AG08396 (cell line): ENCODE measurements at places on chromosomes 12 and 14.

GRCh38 chr14:73758392-73759182 is 44.4 kb upstream of the PNMA1 start:
- no peak for DNase-seq

DNA sequence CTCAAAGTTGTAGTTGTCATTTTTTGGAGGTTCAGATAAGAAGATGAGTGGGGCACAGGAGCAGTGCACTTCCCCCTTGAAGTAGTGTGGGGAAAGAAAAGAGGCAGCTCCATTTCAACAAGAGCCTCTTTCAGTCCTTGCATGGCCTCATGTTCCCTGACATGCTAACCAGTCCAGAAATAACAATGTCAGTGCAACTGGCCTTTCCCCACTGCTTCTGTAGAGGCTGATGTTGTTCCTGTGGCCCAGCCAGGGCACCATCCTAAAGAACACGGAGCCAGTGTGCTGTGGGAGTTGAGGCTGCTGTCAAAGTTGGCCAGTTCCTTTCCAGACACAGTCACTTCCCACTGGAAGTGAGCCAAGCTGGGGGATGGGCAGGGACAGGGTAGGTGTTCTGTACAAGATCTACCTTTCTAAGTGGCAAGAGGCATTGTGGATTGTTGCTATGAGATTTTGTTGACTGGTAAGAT is 77.7 kb upstream of the SLC38A2 start:
- no peak for DNase-seq

DNA sequence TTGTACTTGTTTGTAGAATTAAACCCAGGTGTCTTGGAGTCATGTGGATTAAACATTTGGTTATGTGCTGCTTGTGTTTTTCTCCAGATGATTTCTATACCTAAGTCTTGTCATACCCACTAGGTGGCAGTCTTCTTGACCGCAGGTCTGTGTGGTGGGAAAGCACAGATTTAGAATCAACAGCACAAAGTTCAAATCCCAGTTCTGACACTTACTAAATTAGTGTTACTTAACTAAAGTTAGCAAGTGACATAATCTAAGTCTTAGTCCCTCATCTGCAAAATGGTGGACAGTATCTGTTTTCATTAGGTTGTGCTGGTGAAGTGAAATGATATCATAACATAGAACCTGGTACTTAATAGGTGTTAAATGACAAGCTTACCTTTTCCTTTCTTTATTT is 151.0 kb upstream of the ARHGAP5 start:
- DNase-seq: peak; percentile 38

- DNase-seq: no peak
Observed at GRCh38 chr14:79820866-79821535, 390.3 kb downstream of the DIO2 start.

DNA sequence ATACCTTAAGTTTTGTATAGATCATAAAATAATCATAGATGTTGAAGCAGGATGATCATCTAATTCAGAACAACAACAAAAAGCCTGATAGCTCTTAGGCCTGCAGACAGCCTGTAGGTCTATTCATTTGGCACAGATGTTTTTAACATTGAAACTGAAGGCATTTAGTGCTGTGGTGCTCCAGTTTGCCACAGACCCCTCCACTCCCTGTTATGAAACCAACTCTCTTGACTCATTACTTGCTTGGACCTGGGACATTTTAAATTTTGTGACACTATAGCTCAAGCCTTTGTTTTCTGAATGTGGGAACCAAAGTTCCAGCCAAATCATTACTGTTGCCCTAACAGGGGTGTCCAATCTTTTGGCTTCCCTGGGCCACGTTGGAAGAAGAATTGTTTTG is 9.1 kb downstream of the PRKCH start:
- no peak for DNase-seq

- no peak for DNase-seq
Observed at GRCh38 chr12:88305254-88305890, 163.3 kb downstream of the TMTC3 start.

GRCh38 chr14:95953111-95953724 is 76.6 kb downstream of the TUNAR start:
- DNase-seq: no peak

GRCh38 chr12:110039085-110039807 is 9.1 kb downstream of the C12orf76 start:
- peak; percentile 76 for DNase-seq

DNA sequence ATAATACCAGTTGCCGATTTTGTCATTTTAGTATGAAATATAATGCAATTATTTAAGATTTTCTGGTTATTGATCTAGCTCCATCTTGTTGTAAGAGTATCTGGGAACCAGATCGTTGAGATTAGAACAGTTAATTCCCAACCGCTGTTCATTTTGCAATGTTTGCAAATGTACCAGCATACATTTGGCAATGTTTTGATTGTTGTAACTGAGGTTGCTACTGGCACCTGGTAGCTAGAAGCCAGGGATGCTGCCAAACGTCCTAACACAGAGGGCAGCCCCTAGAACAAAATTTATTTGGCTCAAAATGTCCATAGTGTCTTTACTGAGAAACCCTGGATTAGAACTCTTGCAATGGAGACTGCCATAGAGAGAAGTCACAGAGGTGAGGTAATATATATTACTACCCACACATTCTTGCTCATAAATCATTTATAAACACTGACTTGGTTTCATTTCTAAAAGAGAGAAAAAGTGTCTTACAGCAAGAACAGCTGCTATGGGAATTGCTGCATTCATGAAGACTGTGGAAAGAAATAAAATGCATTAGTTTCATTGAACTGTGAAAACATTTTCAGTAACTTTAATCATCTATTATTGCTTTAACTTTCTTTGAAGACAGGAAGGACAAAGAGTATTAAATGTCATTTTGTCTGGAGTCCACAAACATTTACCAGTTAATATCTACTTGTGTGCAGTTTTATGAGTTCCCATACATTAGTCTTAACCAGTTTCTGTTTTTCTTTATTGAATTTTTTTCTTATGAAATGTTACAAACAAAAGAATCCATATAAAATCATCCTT is 46.2 kb downstream of the ABCC9 start:
- no peak for DNase-seq

DNA sequence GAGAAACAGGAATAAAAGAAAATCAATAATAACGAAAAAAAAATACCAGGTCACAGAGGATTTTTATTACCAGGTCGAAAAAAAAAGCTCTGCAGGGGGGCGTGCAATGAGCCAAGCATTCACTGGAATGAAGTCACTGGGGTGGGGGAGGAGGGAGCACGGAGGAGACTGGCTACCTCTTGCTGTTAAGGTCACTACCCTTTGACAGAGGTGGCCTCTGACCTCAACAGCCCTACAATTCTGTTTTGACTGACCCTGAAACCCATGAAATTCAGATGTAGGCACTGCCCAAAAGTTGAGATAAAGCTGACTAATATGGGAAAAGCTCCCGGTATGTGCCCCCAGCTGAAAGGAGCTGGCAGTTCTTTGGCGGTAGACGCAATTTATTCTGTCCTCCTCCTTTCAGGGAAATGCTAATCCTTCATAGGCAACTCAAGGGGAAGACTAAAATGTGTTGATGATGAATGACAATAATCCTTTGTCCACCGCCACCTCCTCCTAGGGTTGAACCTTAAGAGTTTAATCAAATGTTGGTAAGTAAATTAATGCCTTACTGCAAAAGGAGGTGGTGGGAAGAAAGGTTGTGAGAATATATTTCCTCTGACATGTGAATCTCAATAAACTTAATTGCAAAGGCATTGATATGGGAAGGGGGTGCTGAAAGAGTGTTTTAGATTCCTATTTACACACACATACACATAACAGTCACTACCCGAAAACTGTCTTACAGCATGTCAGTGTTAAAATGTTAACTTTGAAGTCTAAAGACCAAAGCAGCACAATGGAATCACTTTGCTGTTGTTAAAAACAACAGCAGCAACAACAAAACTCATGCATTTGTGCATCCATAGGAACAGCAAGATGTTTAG is 6.3 kb upstream of the RIC8B start:
- no peak for DNase-seq

- peak; percentile 78 for DNase-seq
Observed at GRCh38 chr12:32437095-32437515, 37.7 kb downstream of the FGD4 start.

DNA sequence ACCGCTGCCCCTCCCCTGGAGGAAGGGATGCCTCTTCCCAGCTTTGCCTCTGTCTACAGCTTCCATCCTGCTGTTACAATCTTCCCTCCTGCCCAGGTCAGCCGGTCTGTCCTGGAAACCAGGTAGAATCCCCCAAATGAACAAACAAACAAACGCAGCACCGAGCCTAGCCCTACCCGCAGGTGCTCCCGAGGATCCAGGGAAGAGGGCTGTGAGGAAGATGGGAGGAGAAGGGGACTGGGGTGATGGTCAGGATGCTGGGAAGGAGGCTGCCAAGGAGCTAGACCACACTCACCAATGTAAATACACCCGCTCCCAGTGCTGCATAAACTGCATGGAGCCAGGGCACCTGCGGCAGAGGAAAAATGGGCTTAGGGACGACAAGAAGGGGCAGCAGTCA is 16.6 kb downstream of the FAIM2 start:
- no peak for DNase-seq

DNA sequence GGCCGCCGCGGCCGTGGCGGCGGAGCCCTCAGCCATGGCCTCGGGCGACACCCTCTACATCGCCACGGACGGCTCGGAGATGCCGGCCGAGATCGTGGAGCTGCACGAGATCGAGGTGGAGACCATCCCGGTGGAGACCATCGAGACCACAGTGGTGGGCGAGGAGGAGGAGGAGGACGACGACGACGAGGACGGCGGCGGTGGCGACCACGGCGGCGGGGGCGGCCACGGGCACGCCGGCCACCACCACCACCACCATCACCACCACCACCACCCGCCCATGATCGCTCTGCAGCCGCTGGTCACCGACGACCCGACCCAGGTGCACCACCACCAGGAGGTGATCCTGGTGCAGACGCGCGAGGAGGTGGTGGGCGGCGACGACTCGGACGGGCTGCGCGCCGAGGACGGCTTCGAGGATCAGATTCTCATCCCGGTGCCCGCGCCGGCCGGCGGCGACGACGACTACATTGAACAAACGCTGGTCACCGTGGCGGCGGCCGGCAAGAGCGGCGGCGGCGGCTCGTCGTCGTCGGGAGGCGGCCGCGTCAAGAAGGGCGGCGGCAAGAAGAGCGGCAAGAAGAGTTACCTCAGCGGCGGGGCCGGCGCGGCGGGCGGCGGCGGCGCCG is 381 bp downstream of the YY1 start:
- no peak for DNase-seq

- no peak for DNase-seq
Observed at GRCh38 chr12:130695061-130695460, 21.0 kb downstream of the RIMBP2 start.

- DNase-seq: no peak
Observed at GRCh38 chr14:105305345-105305744, 4.5 kb upstream of the BRF1 start.
